Hematopoietic multipotent progenitor cell treated with erythropoietin and hydrocortisone succinate and interleukin-3 and kit ligand, for 4 days (in vitro differentiated cells): ENCODE measurements at places on chromosomes 1 and 21.

GRCh38 chr21:38459490-38459889 lies 38.8 kb downstream of the ERG start:
- no peak for DNase-seq

- no peak for DNase-seq
Measured at GRCh38 chr1:33682371-33682770, 181.5 kb upstream of the HMGB4 start.

GRCh38 chr1:109802901-109803561 lies 39.3 kb upstream of the EPS8L3 start:
- DNase-seq = no peak

GRCh38 chr1:235495551-235495950 lies 8.7 kb downstream of the B3GALNT2 start:
- DNase-seq = no peak

- DNase-seq = no peak
Measured at GRCh38 chr1:172934417-172934762, 116.4 kb downstream of the TNFSF18 start.

DNA sequence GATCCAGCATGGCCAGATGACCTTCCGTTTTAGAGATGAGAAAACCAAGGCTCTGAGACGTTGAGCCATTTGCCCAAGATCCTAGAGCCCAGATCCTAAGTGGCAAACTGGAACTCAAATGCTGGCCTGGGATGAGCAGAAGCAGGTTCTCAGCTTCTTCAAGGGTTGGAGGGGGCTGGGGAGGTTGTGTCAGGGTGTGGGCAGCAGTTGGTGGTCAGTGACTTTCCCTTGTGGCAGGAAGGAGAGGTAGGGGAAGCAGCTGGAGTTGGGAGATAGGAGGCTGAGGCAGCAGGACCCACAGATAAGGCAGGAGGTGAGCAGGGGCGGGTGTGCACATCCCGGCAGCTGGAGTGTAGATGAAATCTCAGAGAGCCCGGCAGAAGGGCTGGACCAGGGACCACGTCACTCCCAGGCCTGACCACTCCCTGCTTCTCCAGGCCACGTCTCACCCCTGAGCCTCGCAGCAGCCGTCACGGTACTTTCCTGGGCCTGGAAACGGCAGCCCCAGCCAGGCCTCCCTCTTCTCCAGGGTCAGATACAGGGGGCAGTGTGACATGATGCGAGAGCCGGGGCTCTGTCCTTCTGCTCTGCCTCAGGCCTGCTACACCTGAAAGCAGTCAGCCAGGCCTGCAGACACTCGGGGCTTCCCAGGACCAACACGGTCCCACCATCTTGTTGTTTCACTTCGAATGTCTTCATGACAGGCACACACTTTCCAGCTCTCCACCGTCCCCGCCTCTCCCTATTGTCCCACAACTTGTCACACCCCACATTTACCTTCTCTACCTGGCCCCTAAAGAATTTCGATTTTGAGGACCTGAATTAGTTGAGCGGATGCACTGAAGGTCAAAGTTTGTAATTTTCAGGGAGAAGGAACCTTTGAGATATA lies 11.5 kb upstream of the LAPTM5 start:
- peak; percentile 99 for DNase-seq

DNA sequence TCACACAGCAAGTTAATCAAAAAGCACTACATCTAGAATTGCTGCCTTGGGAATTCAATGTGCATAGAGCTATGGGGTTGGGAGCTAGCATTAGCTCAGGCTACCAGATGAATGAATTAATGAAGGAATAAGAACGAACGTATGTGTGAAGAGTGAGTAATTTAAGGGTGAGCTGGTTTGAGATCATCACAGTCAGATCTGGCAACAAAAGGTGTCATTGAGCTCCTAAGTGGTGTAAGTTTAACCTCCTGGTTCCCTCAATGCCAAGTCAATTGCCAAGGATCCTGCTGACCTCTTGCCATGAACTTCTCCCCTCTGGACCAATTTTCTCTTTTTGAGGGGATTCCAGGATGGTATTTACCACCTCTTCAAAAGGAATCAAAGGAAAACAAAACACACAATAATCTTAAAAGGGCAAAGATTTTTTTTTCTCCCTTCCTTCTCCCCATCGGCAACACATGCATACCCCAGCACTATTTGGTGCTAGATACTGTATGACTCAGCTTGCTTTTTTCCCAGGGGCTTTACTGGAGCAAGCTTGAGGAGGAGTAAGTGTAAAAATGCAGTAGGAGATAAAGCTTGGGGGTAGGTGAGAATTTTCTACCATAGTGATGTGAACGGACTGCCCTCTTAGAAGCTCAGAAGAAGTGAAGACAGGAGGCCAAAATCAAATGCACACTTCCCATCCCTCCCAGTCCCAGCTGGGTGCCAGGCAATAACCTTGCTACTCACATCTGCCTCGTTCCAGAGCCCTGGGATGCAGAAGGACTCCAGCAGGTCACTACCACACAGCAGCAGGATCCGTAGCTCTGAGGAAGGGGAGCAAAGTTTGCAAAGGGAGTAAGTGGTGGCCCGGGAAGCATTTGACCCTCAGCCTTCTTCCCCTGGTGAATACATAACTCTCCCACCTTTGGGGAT lies 92.0 kb downstream of the LAMC2 start:
- DNase-seq = no peak

GRCh38 chr21:45870851-45871615 lies 110.5 kb upstream of the COL6A1 start:
- no peak for DNase-seq

DNA sequence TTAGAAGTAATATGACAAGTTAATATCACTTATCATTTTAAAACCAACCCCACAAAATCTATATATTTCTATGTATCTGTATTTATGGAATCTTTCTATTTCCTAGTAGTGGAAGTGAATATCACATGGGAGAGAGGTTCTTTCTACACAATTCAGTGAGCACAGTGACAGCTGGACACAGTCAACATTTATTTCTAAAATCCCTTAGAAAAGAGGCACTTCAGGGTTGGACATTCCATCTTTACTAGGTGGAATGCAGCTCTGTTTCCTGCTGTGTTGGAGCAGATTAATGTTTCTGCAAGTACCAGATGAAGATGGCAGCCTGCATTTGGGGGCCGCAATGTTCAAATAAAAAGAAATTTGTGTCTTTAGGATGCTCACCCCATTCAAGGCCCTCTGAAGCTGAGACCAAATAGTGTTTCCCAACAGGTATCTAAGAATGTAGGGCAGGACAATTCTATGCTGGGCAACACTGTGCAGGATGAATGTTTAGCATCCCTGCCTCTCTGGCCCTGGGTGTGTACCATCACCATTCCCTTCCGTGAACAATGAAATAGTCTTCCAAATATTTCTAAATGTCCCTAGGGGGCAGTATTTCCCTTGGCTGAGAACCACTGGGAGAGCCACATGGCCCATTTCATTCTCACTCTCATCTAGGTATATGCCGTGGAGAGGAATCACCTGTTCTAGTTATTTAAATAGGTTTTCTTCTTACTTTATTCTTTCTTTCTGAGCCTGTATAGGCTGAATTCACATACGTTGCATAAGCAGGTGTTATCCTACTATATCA lies 394.8 kb downstream of the PRDM2 start:
- DNase-seq = peak; percentile 36

DNA sequence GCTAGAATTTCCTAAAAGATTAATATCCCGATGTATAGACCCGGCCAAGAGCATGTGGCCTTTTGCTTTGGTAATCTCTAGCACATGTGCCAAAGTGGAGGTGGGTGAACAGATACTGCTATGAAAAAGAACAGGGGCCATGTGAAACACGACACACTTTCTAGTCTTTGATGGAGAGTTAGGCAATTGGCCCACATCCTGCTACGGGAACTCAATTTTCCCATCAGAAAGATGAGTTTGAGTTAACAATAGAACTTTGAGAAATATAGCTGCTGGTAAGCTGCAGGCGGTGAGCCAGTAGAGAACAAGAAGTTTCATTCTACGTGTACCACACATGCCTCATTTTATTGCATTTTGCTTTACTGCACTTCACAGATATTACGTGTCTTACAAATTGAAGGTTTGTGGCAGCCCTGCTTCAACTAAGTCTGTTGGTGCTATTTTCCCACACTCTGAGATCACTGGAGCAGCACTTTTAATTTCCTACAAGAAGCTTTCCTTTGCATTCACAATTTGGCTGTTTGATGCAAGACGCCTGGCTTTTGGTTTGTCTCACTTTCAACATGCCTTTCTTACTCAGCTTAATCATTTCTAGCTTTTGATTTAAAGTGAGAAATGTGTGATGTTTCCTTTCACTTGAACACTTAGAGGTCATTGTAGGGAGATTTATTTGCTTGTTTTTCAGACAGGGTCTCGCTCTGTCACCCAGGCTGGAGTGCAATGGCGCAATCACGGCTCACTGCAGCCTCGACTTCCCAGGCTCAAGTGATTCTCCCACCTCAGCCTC lies 46.3 kb downstream of the HTR6 start:
- no peak for DNase-seq

- DNase-seq = no peak
Measured at GRCh38 chr1:21633992-21634805, 35.0 kb downstream of the RAP1GAP start.

DNA sequence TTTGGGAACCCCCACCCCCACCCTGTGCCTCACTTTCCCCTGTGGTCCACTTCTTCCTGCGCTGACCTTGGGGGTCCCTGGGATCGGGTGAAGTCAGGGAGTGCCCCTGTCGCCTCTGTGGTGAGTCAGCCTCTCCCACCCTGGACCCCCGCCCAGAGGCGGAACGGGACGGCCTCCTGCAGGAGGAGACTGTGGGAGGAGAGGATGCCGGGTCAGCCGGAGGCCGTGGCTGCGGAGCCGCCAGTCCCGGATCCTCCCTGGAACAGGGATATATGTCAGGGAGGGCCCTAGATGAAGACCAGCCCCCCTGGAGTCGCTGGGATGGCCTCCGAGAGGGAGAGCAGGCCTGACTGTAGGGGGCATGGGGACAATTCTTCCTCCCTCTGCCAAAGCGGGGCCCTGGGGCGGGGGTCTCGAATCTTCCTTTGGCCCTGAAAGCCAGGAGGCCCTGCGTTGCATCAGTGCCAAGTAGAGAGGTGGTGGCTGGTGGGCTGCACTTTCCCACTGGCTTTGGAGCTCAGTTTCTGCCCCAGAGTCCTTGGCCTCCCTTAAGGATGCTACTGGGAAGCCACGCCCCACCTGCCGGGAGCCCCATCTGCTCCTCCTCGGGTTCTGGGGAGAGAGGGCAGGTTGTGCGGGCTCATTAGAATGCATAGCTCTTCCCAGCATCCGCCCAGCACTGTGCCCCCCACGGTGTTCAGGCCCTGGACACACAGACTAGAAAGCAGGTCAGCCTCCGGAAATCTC lies 930 bp downstream of the ARHGEF10L start:
- DNase-seq = no peak

DNA sequence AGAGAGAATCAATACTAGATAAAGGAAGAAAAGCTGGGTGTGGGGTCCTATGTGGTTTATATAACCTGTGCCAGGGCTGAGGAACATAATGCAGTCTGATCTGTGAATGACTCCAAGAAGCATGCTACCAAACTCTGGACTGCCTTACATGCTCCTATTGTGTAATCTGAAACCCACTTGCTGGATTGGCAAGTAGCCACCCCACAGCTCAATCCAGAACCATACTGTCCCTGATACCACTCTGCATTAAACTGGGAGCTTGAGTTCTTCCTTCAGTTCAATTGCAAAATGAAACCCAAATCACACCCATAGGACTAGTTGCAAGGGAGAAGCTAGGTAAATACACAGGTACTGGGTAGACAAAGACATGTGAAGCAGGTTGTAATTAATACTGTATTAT lies 115.4 kb upstream of the NEGR1 start:
- peak; percentile 22 for DNase-seq

DNA sequence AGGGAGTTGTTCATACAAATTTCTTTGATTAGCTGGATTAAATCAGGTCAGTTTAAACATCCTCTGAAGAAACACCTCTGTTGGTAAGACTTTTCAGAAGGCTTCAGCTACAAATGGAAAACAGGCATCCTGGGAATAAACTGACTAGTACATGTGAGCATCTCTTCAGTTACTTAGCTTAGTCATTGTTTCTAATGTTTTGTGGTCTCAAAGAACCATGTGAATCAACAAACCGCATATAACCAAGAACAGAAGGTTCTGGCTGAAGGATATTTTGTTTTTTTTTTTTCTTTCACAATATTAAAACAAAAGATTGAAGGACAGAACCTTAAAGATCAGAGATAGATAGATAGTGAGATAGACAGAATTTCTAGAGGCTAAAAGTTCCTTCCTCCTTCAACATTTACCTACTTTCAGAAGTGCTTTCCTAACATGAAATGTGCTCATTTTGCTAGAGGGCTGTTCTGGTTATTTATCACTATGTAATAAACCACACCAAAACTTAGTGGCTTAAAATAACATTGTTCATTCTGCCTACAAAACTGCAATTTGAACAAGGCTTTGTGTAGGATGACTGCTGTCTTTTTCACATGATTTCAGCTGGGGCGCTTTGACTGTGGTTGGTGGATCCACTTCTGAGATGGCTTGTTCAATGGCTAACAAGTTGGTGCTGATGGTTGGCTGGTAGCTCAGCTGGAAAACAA lies 119.8 kb upstream of the PTGFR start:
- DNase-seq = peak; percentile 24

- DNase-seq = peak; percentile 90
Measured at GRCh38 chr1:117655220-117655577, 49.4 kb downstream of the TENT5C start.

DNA sequence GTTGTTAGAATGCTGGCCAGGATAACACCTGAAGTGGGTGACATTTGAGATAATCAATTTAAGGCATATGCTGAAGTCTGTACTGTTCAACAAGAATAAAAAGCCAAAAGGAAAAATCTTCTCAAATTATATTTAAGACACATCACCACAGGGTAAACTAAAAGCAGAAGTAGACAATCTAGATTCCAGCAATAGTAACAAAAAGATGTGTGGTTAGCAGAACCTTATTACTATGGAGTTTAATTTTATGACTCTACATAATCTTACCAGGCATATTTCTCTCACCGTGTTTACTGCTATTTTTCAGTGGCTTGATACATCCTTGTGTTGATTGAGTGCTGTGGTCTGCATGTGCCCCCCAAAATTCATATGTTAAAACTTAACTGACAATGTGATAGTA lies 300.4 kb upstream of the ZP4 start:
- DNase-seq = peak; percentile 3

DNA sequence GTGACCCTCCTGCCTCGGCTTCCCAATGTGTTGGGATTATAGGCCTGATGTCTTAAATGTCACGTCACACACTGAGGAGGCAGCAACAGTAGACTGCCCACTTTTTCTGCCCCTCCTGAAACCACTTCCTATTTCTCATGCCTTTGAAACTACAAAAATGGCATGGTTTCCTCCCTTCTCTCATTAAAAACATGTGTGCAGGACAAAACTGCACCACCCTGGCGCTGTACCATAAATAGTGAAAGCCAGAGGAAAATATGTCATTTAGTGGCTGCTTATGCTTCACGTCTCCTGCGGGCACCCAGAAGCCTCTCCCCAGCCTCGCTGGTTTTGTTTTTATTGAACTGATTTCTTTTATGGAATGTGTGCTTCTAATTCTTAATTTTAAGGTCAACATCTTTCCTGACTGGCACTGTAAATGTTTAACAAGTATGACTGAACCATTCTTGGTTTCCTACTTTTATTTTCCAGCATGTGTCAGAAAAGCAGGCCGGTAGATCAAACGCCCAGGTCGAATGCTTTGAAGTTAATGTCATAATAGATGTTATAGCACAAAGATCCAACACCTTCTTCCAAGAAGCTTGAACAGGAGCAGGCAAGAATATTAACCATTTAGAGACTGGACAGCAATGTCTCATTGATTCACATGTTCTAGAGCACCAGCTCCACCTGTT lies 59.6 kb upstream of the C1orf87 start:
- peak; percentile 67 for DNase-seq

- DNase-seq = no peak
Measured at GRCh38 chr1:151134396-151134795, 12.0 kb downstream of the SEMA6C start.
